ENCODE measurements at places on chromosomes 12 and 14.

DNA sequence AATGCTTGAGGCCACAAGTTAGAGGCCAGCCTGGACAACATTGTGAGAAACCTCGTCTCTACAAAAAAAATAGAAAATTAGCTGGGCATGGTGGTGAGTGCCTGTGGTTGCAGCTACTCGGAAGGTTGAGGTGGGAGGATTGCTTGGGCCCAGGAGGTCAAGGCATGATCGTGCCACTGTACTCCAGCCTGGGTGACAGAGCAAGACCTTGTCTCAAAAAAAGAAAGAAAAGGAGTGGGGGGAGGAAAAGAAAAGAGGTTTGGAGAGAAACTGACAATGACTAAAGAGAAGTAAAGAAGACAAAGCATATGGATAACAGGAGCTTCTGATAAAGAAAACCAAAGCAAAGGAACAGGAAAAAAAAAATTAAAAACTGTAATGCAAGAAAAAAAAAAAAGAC is 37.4 kb upstream of the SELPLG start:
- DNase-seq: no peak

DNA sequence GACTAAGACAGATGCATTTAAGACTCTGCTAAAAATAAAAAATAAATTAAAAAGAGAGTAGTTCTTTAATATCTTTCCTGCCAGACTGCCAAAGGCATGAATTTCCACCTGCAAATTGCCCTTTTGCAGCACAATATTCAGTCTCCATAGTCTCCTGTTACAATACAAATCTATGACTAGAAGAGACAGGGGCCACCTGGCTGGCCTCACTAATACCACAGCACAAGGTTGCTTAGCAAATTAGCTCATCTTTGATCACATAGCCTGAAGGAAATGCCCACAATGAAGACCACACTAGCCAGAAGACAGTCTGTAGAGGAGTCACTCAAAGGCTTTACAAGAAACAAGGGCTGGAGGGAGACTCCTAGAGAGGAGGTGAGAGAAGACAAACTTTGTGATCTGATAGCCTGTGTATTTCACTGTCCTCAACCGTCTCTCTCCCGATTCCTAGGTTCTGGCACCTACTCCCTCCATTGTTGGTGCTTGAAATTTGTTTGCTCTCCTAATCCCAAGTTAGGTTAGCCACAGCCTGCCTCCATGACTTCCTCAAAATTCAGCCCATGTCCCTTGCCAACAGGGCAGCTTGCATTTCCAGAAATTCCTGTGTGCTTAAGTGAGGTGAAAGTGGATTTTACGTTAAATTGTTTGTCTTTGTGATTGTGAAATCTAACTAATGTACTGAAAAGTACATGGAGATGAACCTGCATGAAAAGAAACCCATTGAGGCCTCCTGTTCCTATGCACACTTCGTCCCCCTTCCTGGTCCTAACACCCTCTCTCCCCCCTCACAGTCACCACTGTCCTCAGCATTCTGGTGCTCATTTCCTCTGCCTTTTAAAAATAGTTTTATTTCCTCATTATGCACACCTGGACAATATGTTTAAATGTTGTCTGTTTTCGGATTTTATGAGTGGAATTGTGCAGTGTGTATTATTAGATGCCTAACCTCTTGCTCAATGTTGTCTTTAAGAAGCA is 88.7 kb upstream of the PLXNC1 start:
- DNase-seq: no peak

- DNase-seq: no peak
Measured at GRCh38 chr12:54891717-54892478, 37.6 kb downstream of the MUCL1 start.

DNA sequence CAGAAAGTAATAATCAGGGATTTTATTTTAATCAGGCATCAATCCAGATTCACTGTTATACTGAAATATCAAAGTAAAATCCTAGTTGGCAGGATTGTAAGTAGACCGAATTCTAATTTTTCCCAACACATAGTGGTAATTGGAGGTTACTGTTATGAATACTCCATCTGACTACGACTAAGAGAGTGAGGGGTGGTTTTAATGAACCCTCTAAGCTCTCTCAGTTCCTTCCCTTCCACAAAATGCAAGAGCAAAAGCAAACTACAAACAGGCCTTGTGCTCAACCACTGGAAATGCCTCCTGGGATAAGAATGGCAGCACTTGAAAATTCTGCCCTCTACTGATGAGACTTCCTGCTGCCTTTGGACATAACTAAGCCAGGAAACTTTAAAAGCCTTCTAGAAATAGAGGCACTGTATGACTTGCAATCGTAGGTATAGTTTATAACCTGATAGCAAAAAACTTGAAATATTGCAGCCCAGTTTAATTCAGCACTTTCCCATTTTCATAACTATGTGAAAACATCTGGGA is 184.8 kb downstream of the SLC16A7 start:
- DNase-seq: no peak

- DNase-seq: no peak
Measured at GRCh38 chr14:45177076-45177475, 41.3 kb downstream of the FANCM start.

DNA sequence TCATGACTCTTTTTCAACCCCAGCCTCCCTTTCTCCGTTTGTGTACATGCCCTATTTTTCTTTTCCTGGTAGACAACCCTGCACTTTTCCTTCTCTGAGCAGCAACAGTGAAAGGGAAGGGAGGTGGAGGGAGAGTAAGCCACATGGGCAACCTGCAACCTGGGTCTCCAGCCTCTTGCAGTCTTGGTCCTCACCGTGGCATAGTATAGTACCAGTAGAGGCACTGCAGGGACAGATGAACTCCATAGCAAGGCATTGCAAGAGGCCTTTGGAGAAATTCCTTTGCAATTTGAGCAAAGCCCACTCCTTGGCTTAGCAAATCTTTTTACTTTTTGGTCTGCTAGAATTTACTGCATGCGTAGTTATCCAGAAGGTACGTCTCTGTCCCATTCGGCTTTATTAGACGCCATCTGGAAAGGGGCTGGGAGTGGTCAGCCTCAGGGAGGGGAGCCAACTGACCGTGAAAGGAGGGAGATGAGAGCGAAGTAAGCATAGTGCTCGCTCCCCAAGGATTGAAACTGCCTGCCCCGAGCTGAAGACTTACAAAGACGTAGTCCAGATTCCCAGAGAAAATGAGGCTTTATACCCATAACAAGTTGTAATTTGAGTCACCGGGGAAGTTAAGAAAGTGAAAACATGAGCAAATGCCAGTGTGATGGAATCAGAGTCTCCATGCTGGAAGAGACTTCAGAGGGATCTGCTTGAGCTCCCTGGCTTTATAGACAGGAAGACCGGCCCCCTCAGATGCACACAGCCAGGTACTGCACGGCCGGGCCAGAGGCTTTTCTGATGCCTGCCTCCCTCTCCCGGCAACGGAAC is 332.0 kb downstream of the CACNA1C start:
- no peak for DNase-seq

GRCh38 chr12:124388038-124388671 is 93.3 kb downstream of the RFLNA start:
- DNase-seq: no peak

- DNase-seq: no peak
Measured at GRCh38 chr12:7493006-7493405, 10.6 kb downstream of the CD163 start.

DNA sequence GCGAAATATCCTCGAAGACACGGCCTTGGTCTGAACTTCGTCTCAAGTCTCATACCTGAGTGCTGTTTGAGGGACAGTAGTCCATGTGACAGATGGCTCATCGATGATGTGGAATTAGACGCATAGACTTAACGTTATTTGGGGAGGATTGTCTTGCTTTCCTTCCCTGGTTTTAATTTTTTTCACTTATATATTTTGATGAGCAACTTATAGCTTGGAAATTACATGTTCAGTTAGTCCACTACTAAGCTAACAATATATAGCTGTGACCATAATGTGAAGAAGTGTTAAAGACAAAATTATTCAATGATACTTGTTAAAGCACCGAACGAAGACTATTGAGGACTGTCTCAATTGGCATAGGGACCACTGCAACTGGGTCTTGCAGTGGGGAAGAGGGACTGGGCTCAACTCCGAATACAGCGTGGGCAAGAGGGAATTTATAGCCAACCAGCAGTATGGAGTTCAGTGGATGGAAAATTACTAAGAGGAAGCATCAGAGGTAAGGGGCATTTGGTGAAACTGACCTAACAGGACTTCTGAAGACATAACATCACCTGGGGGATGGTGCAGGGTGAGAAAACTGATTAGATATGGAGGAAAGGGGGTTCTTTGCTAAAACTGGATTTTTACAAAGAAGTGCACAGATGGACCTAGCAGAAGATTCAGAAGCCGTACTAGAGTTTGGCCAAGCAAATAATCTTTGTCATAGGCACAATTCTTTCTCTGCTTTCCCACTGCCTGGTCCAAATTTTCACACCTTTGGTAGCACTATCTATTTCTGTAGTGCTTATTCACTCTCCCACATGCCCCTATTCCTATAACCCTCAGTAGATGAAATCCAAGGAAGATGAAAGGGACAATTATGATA is 910 bp upstream of the TM7SF3 start:
- no peak for DNase-seq

DNA sequence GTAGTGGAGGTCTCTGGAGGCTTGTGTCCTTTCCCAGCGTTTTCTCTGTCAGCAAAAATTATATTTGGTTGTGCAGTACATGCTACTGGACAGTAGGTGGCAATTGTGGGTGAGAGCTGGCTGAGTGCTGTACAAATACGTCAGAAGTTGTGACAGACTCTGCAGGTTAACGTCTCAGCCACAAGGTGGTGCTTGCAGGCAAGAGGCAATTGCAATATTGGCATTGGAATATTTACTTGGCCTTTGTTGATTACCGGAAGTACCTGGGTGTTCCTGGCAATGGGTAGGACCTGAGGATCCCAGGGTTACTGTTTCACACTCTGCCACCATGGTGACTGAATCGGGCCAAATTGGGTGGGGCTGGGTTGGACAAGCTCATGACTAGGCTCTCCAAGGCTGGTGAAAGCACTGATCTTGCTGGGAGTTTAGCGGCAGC is 333.9 kb upstream of the LMO3 start:
- no peak for DNase-seq

DNA sequence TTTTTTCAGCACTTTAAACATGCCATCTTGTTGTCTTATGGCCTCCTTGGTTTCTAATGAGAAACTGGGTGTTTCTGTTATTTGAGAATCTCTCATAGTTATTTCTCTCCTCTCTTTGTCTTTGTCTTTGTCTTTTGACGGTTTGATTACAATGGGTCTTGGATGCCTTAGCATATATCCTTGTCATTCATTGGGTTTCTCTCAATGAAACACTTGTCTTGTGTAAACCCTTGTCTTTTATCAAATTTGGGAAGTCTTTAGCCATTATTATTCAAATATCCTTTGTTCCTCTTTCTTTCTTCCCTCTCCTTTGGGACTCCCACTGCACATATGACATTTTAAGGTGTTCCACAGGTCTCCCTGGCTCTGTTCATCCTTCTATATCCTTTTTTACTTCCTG is 373.5 kb upstream of the TBX3 start:
- no peak for DNase-seq

DNA sequence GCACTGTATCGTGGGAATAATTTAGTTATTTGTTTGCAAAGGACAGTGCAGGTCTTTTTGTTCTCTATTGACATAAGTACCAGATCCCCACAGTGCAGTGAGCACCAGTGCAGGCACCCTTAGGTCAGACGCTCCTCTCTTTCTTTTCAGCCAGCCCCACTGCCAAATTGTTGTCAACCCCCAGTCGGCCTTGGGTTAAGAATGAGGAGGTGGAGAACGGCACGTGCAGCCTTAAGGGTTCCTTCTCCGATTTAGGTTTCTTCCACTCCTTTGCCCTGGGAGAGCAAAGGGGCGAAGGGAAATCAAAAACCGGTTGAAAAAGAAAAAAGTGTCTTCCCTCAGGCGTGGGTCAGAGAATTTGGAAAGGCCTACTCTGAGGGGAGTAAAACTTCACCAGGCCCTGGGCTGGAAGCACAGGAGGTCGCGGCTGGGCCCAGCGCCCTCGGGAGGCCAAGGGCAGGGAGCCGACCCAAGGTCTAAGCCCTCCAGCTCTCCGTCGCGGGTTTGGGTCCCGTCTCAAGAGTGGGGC is 4.3 kb downstream of the PAX9 start:
- no peak for DNase-seq

GRCh38 chr12:41223600-41223999 is 35.5 kb downstream of the PDZRN4 start:
- no peak for DNase-seq

All from activated CD4-positive, alpha-beta T cell treated with anti-CD3 and anti-CD28 coated beads for 24 hours (primary cell).